ENCODE measurements at places on chromosomes 4 and X.
A peak's percentile ranks its signal among the peaks of the same experiment; 100 is the strongest.

GRCh38 chrX:140425712-140426395 lies 79.0 kb downstream of the SOX3 start:
- DNase-seq = no peak

GRCh38 chrX:154827194-154828015 lies 7.1 kb downstream of the SMIM9 start:
- DNase-seq = peak; percentile 39

GRCh38 chrX:123764967-123765871 lies 32.4 kb upstream of the THOC2 start:
- peak; percentile 89 for DNase-seq

DNA sequence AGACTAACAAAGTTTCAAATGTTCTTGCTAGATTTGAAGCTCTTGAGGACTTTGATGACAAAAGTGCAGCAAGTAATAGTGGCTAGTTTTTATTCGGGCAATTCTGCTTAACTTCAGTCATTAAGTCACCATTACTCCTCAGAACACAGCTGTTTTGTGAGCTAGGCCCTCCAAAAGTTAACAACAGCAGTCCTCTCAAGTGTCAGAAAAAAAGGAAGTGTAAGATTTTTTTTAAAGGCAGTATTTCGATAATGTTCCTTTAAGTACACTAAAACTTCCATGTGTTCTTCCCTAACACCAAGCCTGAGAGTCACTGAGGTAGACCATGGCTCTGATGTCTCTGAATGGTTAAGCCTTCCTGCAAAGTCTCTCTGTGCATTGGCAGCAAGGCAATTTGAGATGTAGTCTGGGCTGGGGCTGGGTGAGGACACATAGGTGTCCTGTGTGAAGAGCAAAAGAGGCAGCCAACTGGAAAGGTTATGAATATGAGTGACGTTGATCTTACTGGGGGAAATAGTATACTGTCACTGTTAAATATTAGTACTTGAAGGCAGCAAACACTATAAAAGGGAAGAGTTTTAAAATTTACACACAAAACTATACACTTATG lies 174.0 kb upstream of the MAP3K15 start:
- DNase-seq = no peak

DNA sequence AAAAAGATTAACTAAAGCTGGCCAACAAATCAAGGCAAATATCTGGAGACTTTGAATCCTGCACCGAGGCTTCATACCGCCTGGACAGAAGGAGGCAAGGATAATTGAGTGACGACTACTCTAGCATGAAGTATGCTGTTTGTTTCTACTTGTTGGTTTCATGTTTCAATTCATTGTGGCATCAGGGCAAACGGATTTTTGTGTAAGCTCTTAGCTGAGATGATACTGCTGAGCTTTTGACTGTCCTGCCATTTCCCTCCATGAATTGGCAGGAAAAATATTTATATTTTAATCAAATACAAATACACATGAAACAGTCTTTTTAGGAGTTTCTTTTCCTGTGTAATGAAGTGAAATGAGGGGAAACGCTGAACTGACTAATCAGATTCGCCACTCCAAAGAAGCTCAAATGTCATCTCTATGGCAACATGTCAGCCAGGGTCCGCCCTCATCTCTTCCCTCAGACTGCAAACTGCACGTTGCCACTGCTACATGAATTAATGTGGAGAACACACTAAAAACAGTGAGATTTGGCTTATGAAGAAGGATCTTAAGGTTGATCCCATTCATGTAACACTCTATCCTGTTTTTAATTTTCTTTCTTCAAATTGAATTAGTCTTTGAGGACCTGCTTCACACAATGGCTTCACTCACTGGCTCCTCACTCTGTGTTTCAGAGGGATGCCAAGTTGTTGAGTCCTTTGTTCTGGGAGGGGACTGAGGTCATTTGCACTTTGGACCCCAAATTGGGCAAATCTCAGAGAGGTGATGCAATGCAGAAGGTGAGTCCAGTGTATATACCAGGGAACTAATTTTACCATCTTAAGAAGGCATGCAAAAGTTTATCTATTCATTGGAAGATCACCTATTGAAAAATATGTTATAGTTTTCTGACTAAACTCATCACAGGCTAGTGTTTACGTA lies 149.6 kb upstream of the MID1 start:
- peak; percentile 43 for DNase-seq

DNA sequence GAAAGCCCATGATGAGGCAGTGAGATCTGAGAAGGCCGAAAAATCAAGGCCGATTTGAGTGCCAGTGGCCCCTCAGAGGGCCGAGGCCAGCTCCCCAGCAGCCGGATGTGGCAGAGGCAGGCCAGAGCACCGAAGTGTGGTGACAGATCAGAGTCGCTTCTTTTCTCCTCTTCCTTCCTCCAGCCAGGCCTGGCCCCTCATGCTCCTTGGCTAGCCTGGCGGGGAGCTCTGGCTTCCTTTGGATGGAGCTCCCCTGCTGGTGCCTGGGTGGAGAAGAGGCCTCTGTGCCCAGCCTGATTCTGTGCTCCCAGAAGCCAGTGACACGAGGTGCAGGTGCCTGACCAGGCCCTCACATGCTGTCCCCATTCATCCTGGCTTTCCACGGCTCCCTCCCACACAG lies 127.2 kb upstream of the PABPC4L start:
- DNase-seq = no peak

- no peak for DNase-seq
Observed at GRCh38 chr4:74823194-74823593, 28.9 kb upstream of the BTC start.

DNA sequence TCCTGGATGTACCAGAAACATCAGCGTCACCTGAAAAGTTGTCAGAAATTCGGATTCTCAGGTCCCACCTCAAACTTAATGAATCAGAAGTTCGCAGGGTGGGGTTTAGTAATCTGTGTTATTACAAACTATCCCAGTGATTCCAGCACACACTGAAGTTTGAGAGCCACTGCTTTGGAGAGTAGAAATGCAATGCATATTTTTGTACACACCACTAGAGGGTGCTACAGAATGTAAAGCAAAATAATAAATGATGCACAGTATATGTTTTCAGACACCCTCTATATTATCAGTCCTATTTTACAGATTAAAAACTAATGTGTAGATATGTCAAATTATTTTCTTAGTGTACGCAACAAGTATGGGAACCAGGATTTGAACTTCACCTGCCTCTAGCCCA lies 2.4 kb upstream of the MORF4L2 start:
- peak; percentile 43 for DNase-seq

DNA sequence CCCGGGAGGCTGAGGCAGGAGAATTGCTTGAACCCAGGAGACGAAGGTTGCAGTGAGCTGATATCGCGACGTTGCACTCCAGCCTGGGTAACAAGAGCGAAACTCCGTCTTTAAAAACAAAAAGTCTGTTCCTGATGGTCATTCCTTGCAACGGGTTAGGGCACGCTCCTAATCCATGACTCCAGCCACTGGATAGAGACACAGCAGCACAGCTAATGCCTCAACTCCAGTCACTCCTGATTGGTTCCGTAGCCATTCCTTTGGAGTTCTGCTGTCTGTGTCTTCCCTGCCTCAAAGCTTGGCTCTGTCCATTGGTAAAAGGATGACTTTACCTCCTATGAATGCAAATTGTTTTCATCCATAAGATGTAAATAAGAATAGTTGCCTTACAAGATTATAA lies 44.3 kb upstream of the FAM9A start:
- no peak for DNase-seq

DNA sequence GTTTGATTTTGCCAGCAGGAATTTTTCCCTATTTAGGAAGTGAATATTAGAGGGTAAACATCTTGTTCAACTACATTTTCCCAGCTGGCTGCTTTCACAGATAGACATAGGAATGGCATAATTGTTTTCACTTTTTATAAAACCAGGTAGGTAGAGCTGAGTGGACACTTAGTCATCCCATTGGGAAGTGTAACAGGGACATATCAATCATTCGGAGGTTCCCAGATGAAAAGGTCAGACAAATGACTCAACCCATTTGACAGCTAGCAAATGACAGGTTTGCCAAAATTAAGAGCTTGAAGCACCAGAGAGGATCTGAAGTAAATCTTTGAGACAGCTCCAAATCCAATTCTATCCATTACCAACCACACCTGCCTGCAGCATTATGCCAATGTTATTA lies 205.3 kb downstream of the SLC39A8 start:
- peak; percentile 78 for DNase-seq

DNA sequence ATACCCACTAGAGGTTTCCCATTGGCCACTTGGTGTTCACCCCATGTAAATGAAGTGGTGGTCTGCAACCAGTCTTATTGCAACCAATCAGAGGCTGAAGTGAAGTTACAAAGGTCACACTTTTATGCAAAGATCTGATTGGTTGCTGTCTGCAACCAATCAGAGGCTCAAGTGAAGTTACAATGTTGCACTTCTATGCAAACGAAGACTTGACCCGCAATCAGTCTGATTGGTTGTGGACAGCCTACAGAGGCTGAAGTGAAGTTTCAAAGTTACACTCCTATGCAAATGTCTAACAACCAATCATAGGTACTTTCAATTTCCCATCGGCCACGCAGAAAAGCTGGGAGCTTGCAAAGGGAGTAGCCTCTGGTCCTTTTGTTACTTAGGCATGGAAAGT lies 22.3 kb upstream of the XPNPEP2 start:
- no peak for DNase-seq

DNA sequence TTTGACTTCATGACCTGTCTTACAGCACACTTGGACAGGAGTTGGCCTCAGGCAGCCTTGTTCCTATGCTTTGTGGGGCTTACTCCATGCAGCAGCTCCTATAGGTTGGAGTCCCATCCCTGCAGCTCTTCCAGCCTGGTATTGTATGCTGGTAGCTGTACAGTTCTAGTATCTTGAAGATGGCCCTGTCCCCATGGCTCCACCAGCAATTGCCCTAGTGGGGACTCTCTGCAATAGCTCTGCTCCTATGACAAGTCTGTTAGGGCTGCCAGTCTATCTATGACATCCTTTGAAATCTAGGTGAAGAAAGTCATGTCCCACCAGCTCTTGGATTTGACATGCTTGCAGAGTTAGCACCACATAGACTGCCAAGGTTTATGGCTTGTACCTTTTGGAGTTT lies 252.6 kb downstream of the ANTXR2 start:
- DNase-seq = no peak
